ENCODE measurements at places on chromosomes 6 and 20.

DNA sequence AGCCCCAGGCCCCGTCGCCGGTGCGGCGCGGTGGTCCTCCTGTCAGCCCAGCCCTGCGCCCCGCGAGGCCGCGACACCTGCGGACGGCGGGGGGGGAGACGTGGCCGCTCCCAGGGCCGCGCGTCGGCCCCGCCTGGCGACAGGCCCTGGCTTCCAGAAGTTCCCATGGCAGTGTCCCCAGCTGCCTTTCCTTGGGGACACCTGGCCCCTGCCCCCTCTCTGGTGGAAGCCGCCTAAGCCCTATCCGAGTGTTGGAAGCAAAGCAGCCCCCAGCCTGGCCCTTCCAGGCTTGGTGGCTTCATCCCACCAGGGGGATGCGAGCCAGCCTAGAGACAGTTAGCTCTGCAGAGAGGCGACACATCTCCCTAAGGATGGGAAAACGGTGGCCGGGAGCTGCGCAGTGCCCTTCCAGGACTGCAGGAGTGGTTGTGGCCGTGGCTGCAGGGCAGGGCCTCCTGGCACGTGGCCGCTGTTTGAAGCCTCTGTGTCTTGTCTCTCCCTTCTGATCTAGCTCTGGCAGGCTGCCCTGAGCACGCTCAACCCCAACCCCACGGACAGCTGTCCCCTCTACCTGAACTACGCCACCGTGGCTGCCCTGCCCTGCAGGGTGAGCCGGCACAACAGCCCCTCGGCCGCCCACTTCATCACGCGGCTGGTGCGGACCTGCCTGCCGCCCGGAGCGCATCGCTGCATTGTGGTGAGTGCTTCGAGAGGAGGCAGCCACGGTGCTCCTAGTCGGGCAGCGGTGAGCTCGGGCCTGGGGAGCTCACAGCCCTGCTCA is 816 bp downstream of the NPEPL1 start:
- no peak for DNase-seq

- DNase-seq = no peak
Measured at GRCh38 chr20:25082498-25082873, 545 bp upstream of the VSX1 start.

DNA sequence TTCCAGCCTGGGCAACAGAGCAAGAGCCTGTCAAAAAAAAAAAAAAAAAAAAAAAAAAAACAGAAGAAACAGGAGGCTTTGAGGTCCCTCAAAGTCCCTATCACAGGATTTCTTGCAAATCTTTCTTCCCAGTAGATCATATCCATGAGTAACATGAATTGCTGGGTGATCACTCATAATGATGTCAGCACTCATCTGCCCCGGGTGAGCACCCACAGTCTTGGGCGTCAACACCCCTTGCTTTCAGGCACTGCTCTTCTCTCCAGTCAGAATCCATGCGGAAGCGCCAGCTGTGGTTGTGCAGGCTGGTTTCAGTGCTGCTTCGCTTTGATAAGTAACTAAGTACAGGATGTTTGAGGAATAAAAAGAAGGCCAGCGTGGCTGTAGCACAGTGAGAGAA is 40.2 kb upstream of the INSM1 start:
- DNase-seq = no peak

- no peak for DNase-seq
Measured at GRCh38 chr20:41394931-41395666, 28.5 kb upstream of the EMILIN3 start.

DNA sequence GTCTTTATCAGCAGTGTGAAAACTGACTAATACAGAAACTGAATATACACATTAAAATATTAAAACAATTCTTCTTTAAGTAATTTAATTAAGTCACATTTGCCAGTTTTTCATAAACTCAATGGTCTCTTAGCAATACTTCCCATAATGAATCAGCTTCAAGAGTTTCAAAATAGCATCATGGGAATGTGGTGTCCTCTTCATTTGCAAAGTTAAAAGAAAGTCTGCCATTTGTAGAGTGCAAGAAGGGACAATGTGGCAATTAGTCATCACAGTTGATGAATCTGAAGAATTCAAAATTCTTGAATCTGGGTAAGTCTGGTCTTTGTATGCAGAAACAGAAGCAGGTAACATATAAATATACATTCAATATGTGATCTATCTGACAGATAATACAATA is 38.7 kb downstream of the SYNE1 start:
- DNase-seq = no peak

DNA sequence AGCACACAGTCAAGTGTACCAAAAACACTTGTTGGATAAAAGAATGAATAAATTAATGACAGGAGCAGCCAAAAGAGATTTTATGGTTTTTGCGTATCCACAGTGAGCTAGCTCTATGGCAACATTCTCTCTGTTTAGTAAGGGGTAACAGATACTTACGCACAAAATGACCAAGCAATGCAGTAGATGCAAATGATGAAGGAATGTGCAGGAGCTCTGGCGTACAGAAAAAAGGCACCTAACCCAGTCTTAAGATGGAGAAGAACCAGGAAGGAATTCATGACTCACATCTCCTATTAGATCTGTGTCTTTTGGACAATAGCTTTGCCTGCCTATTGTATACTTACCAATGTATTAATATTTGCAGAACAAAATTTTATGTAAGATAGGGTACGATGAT is 191.9 kb upstream of the PREP start:
- no peak for DNase-seq

- no peak for DNase-seq
Measured at GRCh38 chr6:110425816-110426215, 10.4 kb upstream of the DDO start.

DNA sequence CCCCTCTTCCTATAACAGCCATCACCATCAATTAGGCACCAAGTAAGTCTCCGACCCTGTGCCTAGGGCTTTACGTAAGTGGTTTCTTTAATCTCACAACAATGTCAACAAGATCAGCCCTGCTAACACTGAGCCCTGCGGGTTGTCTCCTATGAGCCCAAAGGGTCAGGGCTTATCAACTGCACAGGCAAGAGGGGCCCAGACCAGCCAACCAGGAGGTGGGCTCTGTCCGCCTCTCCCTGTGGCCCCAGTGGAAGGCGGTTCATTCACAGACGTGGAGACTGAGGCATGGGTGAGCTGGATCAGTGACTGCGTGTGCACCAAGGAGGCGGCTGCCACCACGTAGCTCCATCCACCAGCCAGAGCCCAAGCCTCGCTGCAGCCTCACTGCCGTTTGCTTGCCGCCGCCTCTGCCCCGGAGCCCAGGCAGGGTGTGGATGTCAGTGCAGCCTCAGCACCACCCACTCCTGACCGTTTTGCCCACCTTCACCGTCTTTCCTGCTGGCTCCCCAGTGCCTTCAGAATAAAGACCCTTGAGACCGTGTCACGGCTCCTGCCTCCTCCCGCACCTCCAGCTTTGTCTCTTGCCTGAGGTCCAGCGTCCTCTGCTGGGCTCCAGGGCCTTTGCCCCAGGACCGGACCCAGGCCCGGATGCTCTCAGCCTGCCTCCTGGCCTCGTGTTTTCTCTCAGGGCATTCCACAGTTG is 78.7 kb downstream of the DLL1 start:
- no peak for DNase-seq

DNA sequence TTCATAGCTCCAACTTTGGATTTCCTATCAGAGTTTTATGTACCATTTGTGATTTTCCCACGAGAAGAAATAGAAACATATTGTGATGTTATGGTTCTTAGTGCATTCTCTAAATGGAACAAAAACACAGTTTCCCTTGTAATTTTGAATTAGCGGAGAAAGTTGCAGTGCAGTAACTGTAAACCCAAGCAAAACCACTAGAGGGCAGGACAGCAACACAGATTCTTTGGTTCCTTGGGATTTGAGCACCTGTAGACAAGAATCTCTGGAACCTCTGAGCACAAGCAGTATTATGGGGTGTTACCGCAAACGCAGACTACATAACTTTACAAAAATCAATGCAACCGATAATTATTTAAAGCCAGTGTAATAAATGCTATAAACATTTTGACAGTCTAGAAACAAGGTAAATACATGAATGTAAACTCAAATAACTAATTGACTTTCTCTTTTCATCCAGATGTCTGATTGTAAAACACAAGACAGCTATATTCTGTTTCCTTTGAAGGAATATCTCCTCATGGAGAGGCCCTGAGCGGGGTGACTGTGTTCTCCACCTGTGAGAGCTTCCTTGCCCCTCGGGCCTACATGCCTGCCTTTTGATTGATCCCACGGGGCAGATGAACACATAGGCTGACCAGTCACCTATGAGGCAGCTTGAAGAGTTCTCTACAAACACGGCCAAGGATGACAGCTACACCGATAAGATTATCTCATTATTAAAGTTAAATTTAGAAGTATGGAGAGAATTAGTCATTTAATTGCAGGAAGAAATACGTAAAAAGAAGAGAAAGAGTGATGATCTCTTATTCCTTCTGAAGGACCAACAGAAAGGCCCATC is 67.5 kb upstream of the COL21A1 start:
- DNase-seq = peak; percentile 3

DNA sequence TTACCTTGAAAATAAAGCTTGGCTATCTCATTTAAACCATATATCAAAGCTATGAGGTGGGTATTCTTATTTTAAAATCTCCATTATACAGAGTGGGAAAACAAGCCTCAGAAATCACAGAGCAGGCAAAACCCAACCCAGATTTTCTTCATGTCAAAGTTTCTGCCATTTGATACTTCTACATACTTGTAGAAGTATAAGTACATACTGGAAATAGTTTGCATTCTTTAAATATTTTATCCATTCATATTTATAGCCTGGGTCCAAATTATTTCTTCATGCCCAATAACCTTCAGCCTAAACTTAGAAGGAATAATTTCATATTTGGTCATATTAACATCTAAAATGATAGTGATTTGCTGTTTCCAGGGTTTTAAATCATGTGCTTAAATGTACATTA is 61.8 kb downstream of the MLIP start:
- DNase-seq = no peak

DNA sequence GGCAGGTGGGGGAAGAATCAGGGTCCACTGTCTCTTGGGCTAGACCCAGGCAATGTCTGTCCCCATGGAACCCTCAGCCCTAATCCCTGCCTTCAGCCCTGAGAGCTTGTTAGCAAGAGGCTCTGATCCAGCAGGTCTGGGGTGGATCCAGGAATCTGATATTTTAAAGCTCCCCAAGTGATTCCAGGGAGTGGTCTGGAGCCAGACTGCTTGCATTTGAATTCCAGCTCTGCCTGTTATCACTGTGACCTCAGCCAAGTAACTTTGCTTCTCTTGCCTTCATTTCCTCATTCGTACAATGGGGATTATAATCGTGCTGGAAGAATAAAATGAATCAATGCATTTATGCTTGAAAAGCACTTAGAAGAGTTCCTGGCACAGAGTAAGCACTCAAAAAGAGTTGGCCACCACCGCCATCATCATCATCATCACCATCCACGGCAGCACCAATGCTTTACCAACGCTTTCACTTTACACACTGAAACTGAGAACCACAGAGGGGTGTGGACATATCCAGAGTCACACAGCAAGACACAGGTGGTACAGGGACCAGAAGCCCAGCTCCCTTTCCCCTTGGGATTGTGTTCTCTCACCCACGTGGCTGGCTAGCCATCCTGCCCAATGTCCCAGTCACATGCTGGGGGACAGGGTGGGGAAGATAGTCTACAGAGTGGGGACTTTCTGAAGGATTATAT is 75.7 kb upstream of the RALY start:
- no peak for DNase-seq

DNA sequence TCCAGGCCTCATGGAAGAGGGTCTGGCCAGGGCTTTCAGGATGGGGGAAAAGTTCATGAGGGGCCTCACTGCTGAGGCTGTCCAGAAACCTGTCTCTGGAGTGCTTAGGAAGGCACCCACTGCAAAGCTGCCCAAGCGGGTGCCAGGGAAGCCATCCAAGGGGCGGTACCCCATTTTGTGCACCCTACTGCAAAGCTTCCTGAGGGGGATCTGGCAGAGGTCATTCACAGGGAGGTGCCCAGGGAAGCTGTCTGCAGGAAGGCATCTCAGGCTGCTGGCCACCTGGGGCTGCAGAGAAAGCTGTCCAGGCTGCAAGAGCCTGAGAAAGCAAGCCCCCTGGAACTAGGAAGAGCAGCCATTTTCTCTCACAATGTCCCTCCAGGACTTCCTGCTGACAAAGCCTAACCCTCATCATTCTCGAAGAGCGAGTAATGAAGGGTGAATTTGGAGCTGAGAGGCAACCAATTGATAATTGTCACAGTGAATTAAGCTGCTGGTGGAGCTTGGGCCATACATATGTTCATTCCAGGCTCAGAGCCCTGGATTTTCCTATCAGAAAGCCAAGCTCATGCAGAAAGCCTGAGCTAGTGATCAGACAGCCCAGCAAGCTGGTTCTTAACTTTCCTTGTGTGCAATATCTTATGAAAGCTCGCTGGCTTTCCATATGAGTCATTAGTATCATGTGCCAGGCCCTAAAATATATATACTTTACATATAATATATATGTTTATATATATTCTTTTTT is 62.2 kb upstream of the SLC22A16 start:
- no peak for DNase-seq

DNA sequence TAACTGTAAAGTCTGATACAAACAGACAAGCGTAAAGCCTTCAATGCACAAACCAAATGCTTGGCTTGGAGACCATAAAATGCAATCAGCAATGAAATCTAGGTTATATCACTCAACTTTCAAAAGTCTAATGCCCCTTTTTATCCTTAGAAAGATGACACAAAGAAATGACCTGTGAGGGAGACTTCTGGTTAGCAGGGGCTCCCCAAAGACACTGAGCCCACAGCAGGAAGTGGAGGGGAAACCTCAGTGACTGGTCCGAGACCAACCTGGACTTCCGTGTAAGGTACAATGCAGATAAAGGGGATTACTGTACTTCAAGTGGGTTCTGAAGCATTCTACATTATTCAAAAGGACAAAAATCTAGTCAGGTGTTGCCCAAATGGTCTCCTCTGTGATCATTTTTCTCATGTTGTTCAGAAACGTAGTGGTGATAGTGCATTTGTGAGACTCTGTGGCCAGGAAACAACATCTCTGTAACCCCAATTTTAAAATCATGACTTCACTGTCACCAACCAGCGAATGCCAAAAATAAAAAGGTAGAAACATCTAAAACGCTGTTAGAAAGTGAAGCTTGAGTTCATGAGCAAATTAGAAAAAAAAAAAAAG is 88.2 kb downstream of the HIVEP2 start:
- no peak for DNase-seq

DNA sequence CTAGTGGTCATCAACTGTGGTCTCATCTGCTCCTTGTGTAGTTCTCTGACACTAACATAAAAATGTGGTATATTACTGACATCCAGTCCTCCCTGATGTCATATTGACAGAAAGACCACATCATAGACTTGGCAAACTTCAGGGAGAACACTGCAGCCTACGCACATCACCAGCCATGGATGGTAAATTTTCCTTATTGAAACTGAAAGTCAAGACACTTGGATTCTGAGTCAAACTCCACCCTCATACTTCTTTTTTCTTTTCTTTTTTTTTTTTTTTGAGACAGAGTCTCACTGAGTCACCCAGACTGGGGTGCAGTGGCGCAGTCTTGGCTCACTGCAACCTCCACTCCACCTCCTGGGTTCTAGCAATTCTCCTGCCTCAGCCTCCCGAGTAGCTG is 25.4 kb downstream of the NDRG3 start:
- DNase-seq = no peak

- DNase-seq = no peak
Measured at GRCh38 chr20:13205425-13205824, 15.6 kb upstream of the ISM1 start.

GRCh38 chr6:80402266-80402665 is 295.8 kb downstream of the BCKDHB start:
- DNase-seq = no peak

Data from stimulated activated CD4-positive, alpha-beta T cell treated with anti-CD3 and anti-CD28 coated beads, Interleukin-2, amount 100 ng/mL, for 48 hours (primary cell).